Cortex of kidney (tissue), 1 donor: ENCODE measurements at places on chromosomes 12 and 14.

- no peak for DNase-seq
These were observed 224.3 kb upstream of the NAV3 start for GRCh38 chr12:77606348-77606747.

DNA sequence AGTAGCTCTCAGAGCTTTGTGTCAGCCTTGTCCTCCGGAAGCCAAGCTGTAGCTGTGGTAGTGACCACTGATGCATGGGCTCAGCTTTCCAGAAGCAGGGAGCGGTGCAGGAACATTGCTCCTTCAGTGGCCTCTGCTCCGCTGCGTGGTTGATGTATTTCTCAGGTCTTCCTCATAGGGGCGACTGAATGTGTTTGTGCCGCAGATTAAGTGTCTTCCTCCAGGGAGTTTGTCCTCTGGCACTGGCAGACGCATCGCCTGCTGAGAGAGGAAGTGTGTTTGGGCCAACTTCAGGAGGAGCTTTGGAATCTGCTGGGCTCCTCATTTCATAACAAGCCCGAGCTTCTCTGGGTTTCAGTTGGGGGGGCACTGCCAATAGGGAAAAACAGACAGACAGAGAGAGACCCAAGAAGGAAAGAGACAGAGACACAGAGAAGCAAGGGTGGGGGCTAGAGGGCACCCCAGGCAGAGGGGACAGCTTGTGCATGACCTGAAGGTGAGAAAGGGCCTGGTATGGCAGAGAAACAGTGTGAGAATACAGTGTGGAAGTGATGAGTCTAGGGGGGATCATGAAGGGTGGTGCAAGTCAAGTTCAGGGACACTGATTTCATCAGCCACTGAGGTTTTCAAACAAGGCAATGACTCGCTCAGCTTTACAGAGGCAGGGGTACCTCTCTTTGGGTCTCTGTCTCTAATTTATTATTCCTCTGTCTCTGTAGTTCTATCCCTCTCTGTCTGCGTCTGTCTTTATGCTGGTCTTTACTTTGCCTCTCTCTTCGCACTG, 69.4 kb upstream of the PRIMA1 start:
- DNase-seq, result no peak

DNA sequence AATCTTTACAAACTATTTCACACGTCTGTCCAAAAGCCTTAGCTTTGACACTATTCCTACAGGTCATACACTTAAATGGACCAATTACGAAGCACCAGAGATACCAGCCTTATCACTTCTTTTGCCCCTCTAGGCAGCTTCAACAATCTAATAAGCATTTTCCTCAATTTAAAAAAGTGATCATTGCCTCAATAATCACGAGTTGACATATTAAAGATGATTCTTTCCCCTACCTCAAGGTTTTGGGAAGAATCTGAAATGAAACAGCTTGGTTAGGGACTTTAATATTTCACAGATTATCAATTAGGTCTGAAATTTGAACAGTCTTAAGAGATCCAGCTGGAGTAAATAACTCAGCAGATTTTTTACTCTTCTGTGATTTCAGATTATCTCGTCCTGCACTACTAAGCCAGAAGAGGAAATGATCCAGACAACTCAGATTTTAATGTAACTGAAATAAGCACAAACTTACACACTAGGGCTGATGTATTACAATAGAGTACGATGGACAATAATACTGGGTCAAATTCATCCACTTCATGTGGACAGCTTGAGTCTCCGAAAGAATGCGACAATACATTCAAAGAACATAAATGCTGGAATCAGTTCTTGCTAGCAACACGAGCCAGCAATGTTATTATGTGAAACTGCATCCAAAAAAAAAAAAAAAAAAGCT, 15.9 kb downstream of the UBE2N start:
- no peak for DNase-seq

DNA sequence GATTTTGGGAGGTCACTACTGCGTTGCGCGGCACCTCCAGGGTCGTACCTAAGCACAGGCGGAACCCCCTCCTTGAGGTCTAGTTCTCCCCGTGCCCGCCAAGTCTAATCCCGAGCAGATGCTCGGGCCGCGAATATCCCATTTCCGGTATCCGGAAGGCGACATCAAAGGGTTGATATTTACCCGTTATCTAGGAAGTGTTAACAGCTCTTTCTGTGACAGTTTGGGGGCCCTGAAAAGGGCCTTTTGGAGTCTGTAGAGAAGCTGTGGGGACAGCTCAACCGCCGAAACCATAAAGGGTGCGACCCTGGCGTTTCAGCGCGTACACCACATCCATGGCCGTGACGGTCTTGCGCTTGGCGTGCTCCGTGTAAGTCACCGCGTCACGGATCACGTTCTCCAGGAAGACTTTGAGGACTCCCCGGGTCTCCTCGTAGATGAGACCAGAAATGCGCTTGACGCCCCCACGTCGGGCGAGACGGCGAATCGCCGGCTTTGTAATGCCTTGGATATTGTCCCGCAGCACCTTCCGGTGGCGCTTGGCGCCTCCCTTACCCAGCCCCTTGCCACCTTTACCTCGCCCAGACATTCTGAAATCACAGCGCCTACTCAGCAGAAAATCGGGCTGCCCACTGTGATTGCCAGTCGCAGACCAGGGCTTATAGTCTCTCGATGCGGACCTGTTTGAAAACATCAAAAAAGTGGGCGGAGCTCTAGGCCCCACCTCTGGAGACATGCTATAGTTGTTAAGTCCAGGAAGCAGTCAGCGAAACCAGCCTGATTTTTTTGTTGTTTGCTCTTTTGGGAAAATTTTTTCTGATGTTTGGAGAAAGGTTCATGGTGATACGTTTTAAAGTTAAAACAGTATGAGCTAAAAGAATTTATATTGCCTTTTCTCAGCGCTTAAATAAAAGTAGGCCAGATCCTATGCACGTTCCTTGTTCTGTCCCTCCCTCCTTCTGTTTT, 32.5 kb downstream of the WBP11 start:
- no peak for DNase-seq
